ENCODE measurements at places on chromosomes 6 and 20. TPM values are rescaled to one million over a fixed set of nuclear protein-coding genes. Genes with fewer than 3 reads are reported as not detected.

Gene TTK
- 14.6 TPM for total RNA-seq

Gene TRIM15
- total RNA-seq = not detected

Gene PLCG1
- total RNA-seq = 82.8 TPM

Gene ACTL10
- total RNA-seq = 2.7 TPM

Gene DDX43
- total RNA-seq = 1.8 TPM

Gene DEFB127
- total RNA-seq = not detected

Gene LY6G6D
- total RNA-seq = not detected

Gene CPXM1
- total RNA-seq = 3.9 TPM

Gene SLC35D3
- not detected for total RNA-seq

Gene FAM83C
- total RNA-seq = not detected

Gene GATA5
- total RNA-seq = not detected

Gene FOXQ1
- total RNA-seq = not detected

Gene KHDC1
- total RNA-seq = 3.0 TPM

Gene PRND
- total RNA-seq = 0.30 TPM

Gene MCUR1
- 9.6 TPM for total RNA-seq

Gene ALDH8A1
- total RNA-seq = 3.8 TPM

Gene SDCBP2
- 1.2 TPM for total RNA-seq

Gene CNR1
- total RNA-seq = not detected

Gene RAET1L
- not detected for total RNA-seq

Gene RSPH4A
- 0.05 TPM for total RNA-seq

Gene PPIL6
- total RNA-seq = 2.9 TPM

Gene PANK2
- 60.3 TPM for total RNA-seq

Gene TGM2
- 2,042 TPM for total RNA-seq

Gene ESR1
- under 0.01 TPM for total RNA-seq

Measured in smooth muscle cell of the umbilical artery (primary cell).